Iris pigment epithelial cell (primary cell): ENCODE measurements at places on chromosomes 5 and 9.

DNA sequence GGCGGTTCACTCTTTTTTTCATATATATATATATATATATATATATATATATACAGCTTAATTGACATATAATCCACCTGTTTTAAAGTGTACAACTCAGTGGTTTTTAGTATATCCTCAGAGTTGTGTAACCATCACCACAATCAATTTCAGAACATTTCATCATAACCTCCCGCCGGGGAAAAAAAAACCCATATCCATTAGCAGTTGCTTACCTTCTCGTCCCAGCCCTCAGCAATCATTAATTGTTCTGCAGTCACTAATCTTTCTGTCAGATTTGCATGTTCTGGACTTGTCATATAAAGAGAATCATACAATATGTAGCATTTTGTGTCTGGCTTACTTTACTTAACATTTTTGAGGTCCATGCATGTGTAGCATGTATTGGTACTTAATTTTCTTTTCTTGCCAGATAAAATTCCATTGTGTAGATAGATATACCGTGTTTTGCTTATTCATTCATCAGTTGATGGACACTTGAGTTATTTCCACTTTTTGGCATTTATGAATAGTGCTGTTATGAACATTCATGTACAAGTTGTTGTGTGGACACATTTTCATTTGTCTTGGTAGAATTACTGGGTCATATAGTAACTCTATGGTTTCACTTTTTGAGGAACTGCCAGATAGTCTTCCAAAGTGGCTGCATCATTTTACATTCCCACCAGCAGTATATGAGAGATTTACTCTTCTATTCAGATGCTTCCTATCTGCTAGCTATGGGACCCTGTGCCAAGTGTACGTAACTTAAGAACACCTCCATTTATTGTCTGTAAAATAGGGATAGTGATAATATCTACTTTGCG lies 3.5 kb upstream of the RNF145 start:
- no peak for DNase-seq

DNA sequence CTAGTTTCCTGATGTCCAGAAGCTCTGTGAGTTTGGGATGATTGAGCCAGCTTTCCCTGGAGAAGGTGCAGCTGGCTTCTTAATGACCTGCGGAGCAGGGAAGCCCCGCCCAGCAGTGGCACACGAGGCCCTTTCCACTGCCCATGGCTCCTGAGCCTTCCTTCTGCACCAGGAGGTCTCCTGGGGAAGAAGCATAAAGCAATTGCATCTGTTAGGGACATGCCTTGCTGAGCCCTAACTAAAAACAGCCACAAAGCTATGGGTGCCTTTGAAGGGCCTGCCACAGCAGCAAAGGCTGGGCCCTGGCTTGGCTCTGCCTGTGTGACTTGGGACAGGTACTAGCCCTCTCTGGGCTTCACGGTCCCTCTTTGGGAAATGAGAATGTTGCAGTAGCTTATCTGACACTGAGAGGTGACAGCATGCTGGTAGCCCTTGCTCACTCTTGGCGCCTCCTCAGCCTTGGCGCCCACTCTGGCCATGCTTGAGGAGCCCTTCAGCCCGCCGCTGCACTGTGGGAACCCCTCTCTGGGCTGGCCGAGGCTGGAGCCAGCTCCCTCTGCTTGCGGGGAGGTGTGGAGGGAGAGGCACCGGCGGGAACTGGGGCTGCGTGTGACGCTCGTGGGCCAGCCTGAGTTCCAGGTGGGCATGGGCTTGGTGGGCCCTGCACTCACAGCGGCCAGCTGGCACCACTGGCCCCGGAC lies 218.4 kb downstream of the FSTL4 start:
- DNase-seq = no peak

- DNase-seq = peak; percentile 62
Observed at GRCh38 chr5:173328844-173329490, 753 bp upstream of the STC2 start.

- no peak for DNase-seq
Observed at GRCh38 chr9:77585335-77585786, 62.8 kb downstream of the GNA14 start.

DNA sequence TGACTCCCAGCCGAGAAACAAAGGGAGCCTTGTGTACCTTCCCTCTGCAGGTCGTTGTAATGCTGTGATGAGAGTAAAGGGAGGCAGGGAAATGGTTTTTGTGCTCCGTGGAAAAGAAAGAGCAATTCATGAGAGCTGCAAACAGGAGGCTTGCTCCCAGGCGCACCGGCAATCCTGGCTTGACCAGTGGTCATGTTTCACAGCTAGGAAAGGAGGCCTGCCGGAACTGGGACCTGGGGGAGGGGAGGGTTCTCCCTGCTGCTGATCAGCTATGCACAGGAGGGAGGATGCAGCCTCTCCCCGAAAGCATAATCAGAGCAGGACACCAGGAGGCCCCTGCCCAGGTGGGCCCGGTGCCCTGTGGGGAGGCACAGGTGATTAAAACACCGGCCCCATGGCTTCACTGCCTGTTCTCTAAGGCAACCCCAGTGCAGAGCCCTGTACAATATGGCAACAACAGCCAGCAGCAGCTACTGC lies 131.3 kb downstream of the ZDHHC21 start:
- DNase-seq = no peak

DNA sequence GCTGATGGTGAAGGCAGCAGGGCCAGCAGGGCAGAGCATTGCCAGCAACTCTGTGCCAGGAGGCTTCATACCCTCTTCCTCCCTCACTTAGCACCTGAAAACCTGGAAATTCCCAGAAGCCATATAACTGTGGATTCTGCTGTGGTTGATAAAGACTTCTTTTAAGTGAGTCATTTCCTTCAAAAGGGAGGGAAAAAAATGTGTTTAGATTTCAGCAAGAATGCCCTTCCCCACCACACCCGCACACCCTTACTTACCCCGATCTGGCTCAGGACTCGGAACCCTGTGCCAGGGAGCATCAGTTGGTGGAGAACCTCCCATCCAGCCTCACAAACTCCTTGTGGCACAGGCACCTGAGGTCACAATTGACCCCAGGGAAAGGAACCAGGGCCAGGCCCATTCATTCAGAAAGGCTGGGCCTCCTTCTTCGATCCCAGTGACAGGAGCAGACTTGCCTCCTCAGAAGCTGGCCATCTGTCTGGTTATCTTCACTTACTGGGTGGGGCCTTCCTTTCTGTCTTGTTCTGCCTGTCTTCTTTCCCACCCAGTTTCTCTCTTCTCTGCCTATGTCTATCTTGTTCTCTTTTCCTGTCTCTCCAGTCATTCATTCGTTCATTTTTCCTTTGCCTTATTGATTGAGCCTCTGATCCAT lies 62.6 kb downstream of the PLAC8L1 start:
- DNase-seq = peak; percentile 78

GRCh38 chr9:137465000-137465719 lies 6.0 kb upstream of the NSMF start:
- no peak for DNase-seq

GRCh38 chr5:116428966-116429365 lies 145.7 kb downstream of the SEMA6A start:
- DNase-seq = no peak

DNA sequence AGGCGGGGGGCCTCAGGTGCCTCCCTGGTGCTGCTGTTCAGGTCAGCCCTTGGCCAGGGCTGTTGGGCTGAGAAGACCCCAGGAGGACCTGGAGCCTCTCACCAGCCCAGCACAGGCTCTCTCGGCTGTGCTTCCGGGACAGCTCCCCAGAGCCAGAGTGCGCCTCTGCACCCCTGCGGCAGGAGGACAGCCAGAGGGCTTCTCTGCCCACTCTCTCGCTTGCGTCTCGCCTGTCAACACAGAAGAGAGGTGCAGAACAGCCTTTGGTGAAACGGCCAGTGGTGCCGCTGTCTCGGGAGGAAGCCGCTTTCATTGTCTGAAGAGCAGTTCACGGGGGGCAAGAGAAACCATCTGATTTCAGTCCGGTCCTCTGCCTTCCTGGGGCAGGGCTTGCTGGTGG lies 3.8 kb upstream of the NACC2 start:
- DNase-seq = no peak

GRCh38 chr9:136429683-136430491 lies 9.8 kb downstream of the INPP5E start:
- DNase-seq = no peak

DNA sequence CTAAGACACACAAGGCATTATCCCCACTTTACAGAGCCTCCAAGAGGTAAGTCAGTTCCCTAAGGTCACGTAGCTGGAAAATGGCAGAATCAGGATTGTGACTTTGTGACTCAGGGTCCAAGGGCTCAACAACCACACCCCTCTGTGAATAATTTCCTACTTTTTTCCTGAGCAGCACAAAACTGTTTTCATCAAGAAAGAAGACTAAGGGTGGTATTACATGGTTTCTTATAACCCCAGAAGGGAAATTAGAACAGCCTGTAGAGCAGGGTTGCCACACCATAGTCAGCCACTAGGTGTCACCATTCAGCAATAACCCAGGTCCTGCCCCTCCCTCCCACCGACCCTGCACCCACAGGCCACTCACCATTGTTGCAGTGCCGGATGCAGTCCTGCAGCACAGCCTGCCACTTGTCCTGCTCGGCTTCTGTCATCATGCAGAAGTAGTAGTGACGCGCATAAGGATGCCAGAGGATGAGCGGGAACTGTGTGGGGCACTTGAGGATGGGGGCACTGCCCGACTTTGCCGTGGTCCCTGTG lies 72.1 kb downstream of the LRSAM1 start:
- peak; percentile 51 for DNase-seq

DNA sequence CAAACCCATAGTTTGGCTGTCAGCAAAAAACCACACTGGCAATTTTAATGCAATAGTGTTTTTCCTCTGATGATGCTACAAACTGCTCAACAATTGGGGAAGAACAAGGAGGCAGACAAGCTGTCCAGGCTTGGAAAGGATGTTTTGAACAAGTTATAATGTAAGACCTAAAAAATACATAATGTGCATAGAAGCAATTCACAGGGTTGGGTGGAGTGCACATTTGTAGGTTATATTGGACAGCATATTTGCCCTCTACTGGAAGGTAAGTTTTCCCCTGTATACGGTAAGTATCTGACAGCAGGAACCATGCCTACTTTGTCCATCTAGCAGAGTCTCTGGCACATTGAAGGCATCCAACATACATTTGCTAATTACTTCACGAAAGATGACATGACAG lies 114.3 kb upstream of the PUM3 start:
- no peak for DNase-seq

GRCh38 chr9:124456341-124457078 lies 6.3 kb downstream of the ADGRD2 start:
- DNase-seq = no peak

- no peak for DNase-seq
Observed at GRCh38 chr9:127212453-127212852, 52.1 kb upstream of the GARNL3 start.

- DNase-seq = no peak
Observed at GRCh38 chr5:10625700-10626472, 62.0 kb downstream of the ANKRD33B start.

GRCh38 chr9:121741228-121741918 lies 89.9 kb downstream of the DAB2IP start:
- DNase-seq = no peak

- peak; percentile 71 for DNase-seq
Observed at GRCh38 chr5:138654281-138654867, 79.2 kb upstream of the HSPA9 start.

- DNase-seq = peak; percentile 18
Observed at GRCh38 chr9:14881006-14881405, 29.2 kb downstream of the FREM1 start.

GRCh38 chr5:14261856-14262611 lies 118.9 kb downstream of the TRIO start:
- no peak for DNase-seq

- no peak for DNase-seq
Observed at GRCh38 chr5:57311921-57312735, 138.3 kb downstream of the GPBP1 start.

DNA sequence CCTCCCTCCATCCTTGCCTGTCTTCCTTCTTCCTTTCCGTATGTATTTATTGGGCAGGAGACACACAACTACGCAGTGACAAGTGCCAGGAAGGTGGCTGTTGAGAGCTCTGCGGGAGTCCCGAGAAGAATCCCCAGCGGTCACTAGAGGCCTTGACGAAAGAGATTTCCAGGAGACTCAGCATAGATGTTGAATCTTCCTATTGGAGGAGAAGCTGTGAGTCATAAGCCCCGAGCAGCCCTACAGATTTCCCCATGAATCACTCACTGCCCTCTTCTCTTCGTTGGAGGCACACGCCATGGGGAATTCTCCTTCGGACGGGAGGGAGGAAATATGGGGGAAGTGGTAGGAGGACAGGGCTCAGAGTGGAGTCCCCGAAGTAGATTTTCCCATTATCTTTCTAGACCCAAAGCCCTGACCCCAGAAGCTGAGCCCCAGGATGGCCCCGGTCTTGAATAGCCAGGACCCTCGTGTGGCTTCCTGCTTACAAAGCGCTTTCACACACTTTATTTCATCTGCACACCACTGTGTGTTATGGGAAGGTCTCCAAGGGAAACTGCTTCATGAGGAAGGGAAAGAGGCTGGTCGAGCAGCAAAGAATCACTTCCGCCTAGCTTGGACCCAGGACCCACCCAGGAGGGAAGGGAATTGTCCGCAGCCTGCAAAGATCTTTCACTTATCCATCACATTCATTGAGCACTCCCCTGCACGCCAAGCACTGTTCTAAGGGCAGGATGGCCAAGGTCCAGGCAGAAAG lies 12.7 kb downstream of the DUSP1 start:
- DNase-seq = peak; percentile 98

GRCh38 chr5:137148159-137148558 lies 351.0 kb downstream of the SPOCK1 start:
- no peak for DNase-seq

GRCh38 chr5:157370967-157371366 lies 89.0 kb upstream of the NIPAL4 start:
- DNase-seq = peak; percentile 41

DNA sequence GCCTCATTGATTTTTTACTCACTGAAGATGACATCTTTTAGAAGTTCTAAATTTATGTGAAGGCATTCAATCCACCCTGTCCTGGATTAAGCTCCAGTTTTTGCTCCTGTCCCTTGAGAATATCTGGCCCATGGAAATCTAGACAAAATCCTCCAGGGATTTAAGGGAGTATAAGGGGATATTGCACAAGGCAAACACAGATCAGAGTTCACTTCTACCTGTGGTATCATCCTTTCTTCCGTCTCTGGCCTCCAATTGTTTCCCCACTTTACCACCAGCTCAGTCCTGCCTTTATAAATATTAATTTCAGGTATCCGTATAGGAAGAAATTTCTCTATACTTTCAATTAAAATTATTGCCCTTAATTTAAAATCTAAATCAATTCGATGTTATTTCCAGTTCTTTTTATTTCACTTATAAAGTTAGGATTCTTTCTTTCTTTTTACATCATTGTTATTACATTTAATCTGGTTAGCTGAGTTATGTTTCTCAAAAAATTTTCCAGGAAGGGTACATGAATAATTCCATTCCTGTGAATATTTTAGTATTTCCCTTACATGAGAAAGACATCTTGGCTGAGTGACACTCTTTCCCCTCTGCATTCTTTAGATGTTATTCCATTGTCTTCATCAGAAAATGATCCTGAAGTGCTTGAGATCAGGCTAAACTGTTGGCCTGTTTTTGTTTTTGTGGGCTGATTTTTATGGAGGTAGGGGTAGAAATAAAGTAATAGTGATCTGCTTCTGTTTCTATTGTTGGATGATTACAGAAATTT lies 194.3 kb upstream of the MAP3K1 start:
- peak; percentile 64 for DNase-seq

- peak; percentile 24 for DNase-seq
Observed at GRCh38 chr9:36486933-36487481, 85.7 kb upstream of the MELK start.
